Suppressor macrophage treated with lipopolysaccharide for 1 hour (primary cell): ENCODE measurements at places on chromosomes 6 and 20.

- peak; percentile 12 for DNase-seq
These were observed 59.3 kb upstream of the AKAP12 start for GRCh38 chr6:151180330-151181048.

- DNase-seq = no peak
These were observed 499.2 kb upstream of the CDH4 start for GRCh38 chr20:60752741-60753420.

DNA sequence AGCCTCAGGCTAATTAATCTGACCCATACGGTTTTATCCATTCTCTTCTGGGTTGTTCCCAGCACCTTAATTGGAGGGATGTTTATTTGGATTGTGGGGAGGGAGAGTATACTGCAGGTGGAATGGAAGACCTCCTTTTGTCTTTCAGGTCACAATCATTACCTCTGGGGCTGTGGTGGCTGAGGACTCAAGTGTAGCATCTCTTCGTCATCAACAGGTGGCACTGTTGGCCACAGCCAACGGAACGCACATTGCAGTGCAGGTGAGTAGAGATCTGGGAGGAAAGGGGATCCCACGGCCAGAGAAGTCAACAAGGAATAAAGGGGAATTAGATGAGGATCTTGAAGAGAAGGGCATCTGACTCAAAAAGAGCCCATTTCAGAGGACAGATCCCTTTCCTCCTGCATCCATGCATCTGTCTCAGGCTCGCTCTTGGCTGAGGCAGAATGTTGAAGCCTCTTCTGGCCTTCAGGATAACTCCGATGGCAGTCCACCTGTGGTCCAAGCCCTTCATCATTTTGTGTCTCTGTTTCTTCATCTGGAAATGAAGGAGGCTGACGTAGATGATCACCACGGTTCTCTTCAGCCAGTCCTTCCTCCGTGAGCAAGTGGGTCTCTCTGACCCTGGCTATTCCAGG is 3.2 kb upstream of the DEF6 start:
- peak; percentile 51 for DNase-seq

GRCh38 chr6:56335726-56336125 is 88.3 kb upstream of the COL21A1 start:
- DNase-seq = peak; percentile 37

DNA sequence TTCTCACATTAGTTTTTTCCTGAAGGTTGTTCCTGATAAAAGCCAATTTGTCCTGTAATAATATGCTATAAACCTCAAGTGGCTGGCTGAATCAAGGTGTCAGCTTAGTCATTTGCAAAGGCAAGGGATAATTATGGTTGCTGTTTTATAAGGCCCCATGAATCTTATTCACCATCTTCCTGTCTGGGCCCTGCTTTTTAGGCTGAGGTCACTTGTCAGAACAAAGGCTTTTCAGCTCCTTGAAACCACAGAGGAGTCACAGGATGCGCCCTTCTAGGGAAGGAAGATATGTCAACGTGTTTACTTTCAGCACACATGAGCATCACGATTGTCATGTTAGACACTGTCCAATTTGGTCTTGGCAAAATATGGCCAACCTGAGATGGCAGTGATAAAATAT is 64.8 kb upstream of the NAA20 start:
- DNase-seq = no peak

- DNase-seq = peak; percentile 27
These were observed at the start of gene TMEM200A for GRCh38 chr6:130365166-130366106. TSS of gene TMEM200A (plus strand) at chr6:130366017. CDS start at chr6:130440423, 74,406 bp downstream.

GRCh38 chr20:63941282-63942081 is 14.7 kb downstream of the UCKL1 start:
- DNase-seq = peak; percentile 84

- DNase-seq = no peak
These were observed 392.9 kb downstream of the GJA1 start for GRCh38 chr6:121828146-121828886.

GRCh38 chr20:38061109-38061508 is 27.6 kb downstream of the RPRD1B start:
- no peak for DNase-seq

- no peak for DNase-seq
These were observed 62.9 kb upstream of the RUNX2 start for GRCh38 chr6:45265246-45265645.

GRCh38 chr6:11094411-11094851 is 797 bp downstream of the SMIM13 start:
- no peak for DNase-seq

DNA sequence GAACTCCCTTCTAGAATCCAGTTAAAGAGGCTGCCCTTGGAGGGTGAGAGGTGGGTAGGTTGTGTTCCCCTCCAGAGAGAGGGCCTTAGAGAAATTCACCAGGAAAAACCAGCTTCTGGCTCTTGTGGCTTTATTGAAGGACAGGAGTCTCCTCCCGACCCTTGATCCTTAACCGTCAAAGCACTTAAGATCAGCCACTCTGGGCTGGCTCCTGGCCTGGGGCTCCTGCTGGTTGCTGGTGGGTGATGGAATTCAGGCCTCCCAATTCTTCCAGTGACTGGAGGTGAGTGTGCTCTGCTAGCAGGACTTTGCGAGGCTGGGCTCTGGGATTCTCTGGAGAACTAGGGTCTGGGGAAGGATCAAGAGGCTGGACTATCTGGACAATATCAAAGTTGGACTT is 75.6 kb upstream of the LGSN start:
- no peak for DNase-seq

GRCh38 chr20:15045246-15045645 is 707.8 kb upstream of the FLRT3 start:
- no peak for DNase-seq
